ENCODE measurements at places on chromosomes 11 and 22. TPM values are rescaled to one million over a fixed set of nuclear protein-coding genes. Genes with fewer than 3 reads are reported as not detected.

GRCh38 chr11:34331736-34332135 lies 26.1 kb downstream of the ABTB2 start:
- DNase-seq = no peak

GRCh38 chr11:121334973-121335710 lies 42.6 kb downstream of the SC5D start:
- no peak for DNase-seq

DNA sequence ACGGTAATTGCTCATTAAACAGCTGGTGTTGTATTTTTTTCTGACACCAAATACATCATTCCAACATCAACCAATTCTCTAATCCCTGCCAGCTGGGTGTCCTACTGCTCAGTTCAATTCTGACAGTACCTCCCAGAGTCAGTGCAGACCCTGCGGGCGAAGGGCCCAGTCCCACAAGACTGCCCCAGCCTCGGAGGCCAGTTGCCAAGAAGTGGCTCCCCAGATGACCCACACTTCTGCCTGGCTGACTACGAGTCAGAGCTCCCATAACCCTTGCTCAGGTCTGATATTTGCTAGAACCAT lies 147.2 kb downstream of the CTTN start:
- no peak for DNase-seq

GRCh38 chr11:108788565-108789199 lies 123.8 kb downstream of the DDX10 start:
- DNase-seq = no peak

GRCh38 chr11:32033067-32033466 lies 57.8 kb upstream of the RCN1 start:
- no peak for DNase-seq

NXPE2 gene
- 0.78 TPM for total RNA-seq

GAS2L1 gene
- total RNA-seq = 7.3 TPM

MMP8 gene
- 0.16 TPM for total RNA-seq
